ENCODE measurements at places on chromosomes 4 and X.

- DNase-seq = no peak
These were observed 22.2 kb downstream of the JADE1 start for GRCh38 chr4:128831531-128832242.

GRCh38 chrX:10098270-10098713, 58.5 kb upstream of the CLCN4 start:
- no peak for DNase-seq

DNA sequence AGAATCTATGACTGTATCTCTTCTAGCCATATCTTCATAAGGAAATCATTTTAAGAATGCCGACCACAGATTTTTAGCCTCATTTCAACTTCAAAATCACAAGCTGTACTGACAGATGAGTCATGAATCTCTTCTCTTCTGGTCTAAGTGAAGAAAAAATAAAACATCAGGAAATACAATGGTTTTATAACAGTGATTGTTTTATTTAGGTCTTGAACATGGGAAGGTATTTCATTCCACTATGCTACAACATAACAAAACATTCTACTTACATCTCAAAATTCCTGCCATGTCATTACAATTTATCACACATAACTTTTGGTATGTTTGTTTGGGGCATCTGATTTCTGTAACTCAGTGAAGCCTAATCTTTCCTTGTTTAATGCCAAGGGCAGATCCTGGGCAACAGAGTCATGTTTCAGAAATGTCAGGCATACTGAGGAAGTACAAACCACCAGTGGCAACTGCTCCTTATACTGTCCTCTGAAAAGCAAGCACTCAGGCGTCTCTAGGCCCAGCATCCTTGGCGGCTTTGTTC, 325.0 kb downstream of the PDHA2 start:
- no peak for DNase-seq

GRCh38 chr4:77600521-77601451, 4.8 kb upstream of the CXCL13 start:
- DNase-seq = no peak

DNA sequence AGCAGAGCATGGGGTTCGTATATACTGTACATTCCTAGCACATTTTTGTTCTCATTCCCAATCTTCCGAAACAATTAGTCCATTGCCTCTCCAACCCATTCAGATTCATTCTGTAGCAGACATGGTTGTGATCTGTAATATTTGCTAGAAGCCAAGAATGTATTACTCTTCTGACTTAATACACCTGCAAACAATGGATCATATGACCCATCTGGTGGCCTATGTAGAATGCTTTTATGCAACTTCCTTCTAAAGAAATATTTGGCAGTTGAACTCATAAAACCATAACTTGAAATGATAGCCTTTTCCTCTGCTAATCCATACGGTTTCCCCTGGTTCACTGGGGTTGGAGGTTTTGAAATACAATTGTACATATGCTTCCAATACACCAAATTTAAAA, 32.8 kb upstream of the SGMS2 start:
- DNase-seq = no peak

DNA sequence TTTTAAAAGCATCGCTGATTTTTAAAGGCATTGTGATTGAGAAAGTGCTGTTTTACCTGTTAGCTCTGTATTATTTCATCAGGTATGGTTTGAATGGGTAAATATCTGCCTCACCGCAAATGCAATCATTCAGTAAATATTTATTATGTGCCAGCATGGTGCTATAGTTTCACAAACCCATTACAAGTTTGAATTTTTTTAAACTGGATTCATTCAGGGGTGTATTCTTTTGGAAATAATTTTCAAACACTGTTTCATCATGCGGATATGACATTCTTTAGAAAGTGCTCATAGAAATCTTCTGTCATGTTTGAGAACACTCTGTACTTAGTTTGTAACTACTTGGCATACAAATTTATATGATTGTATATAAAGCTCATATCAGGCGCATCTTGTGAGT, 37.2 kb downstream of the LIMCH1 start:
- no peak for DNase-seq

- no peak for DNase-seq
These were observed 330.3 kb downstream of the TRAM1L1 start for GRCh38 chr4:116755051-116755450.

GRCh38 chr4:78417603-78418002, 134.0 kb upstream of the ANXA3 start:
- DNase-seq = no peak

DNA sequence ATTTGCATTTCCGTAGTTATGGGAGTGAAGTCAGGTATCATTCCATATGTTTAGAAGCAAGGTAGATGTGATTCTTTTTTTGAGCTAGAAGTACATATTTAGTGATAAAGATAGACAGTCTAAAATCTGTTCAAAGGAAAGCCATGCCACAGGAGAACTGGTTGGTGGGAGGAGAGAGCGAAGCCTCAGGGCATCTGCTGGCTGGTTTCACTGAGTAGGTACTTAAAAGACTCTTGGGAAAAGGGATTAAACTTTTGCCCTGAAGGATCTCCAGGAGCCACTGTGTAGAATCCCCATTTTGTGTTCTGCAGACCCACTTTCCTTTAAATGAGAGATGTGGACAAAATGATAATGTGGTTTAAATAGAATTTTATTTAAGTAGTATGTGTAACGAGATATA, 89.6 kb downstream of the SHROOM2 start:
- no peak for DNase-seq

GRCh38 chr4:172546782-172547181, 621.8 kb upstream of the GALNT7 start:
- DNase-seq = no peak

DNA sequence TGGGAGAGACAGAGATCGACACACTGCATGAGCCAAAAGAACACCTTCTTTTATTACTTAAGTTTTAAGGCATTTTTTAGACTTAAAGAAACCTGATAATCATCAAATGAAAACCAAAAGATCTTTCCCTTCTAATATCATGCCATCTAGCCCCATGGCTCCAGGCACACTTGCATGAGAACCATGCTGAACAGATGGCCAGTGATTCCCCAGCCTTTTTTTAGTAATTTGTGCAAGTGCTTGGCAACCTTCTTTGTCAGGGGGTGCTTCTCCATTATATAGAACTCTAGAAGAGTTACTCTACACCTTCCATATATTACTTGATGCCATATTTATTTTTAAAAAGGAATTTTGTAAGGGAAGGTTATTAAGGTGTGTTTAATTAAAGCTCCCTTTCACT, 182.2 kb upstream of the TEX13C start:
- DNase-seq = no peak

DNA sequence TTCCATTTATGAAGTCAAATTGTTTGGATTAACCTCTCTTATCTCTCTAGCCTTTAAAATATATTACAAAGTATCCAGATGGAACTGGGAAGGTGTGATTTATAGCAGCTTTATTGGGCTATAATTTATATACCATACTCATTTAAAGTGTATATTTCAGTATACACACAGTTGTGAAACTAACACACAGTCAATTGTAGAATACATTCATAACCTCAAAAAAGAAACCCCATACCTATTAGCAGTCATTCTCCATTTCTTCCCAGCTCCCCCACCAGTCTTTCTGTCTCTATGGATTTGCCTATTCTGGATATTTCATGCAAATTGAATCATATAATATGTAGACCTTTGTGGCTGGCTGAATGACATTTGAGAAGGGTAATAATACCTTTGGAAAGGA, 7.6 kb upstream of the NAP1L5 start:
- DNase-seq = no peak

GRCh38 chr4:148445071-148445859, 3.1 kb upstream of the NR3C2 start:
- no peak for DNase-seq

DNA sequence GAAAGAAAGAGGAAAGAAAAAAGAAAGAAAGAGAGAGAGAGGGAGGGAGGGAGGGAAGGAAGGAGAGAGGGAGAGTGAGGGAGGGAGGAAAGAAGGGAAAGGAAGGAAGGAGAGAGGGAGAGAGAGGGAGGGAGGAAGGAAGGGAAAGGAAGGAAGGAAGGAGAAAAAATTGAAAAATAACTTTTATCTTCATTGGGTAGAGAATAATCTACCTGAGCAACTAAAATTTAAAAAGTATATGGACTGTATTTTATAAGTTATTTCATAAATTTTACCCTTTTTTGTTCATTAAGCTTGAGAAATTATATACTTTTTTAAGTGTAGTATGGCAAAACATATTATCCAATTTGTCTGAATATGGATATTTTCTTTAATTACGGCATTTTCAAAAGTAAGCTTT, 32.0 kb downstream of the ARSJ start:
- DNase-seq = no peak

GRCh38 chr4:121788896-121789295, 12.2 kb upstream of the EXOSC9 start:
- no peak for DNase-seq

DNA sequence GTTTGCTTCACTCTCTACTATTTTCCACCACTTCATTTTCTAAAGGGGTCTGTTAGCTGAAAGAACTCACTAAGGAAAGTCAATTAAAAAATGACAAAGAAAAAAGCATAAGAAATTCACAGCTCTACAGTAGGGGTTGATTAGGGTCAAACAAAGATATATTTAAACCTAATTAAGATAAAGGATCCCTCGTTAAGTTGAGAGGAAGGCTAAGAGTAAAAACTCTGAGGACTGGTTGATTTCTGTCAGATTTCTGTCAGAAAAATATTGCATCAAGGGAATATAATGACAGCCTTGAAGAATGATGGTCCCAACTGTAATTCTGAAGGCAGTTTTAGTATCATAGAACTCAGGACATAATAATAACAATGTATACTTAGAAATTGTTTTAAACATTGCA, 218.0 kb downstream of the QDPR start:
- no peak for DNase-seq

- no peak for DNase-seq
These were observed 15.9 kb downstream of the MID1IP1 start for GRCh38 chrX:38817004-38817703.

GRCh38 chr4:122500852-122501501, 44.5 kb upstream of the IL2 start:
- DNase-seq = no peak

GRCh38 chrX:2608638-2609430, 82.3 kb upstream of the CD99 start:
- DNase-seq = peak; percentile 56

GRCh38 chr4:121877041-121877773, 6.9 kb upstream of the BBS7 start:
- DNase-seq = peak; percentile 18

DNA sequence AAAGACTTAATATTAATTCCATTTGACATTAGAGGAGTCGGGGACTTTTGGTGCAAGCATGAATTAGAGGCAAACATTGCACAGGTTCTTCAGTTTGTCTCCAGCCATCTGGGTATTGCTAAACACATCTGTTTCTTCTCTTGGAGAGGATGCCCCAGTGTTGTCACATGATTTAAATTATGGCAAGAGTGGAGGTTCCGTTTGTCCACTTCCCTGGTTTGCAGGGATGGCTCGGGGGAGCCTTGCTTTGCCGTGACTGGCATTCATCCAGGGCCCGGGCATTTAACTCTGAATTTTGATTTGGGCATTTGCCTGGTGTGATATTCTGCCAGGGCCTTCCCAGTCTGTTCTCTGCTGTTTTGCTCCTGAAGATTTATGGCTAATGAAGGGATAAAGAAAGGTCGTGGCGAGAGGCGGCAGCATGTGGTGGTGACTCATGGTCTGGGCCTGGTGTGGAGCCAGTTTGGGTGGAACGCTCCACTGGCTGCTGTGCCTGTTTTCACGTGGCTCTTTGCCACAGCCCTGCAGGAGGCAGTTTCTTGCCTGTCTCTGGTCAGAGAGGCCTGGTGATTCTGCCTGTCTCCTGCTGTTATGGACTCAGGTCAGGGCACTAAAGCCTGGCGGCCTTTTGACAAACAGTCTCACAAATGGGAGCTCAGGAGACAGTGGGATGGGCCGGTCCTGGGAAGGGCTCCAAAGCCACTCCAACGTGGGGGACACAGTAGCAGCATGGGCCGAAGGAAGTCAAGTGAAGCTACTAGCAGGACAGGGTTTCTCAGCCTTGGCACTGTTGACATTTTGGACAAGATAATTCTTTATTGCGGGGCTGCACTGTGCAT, 99.4 kb upstream of the PGRMC2 start:
- DNase-seq = no peak

DNA sequence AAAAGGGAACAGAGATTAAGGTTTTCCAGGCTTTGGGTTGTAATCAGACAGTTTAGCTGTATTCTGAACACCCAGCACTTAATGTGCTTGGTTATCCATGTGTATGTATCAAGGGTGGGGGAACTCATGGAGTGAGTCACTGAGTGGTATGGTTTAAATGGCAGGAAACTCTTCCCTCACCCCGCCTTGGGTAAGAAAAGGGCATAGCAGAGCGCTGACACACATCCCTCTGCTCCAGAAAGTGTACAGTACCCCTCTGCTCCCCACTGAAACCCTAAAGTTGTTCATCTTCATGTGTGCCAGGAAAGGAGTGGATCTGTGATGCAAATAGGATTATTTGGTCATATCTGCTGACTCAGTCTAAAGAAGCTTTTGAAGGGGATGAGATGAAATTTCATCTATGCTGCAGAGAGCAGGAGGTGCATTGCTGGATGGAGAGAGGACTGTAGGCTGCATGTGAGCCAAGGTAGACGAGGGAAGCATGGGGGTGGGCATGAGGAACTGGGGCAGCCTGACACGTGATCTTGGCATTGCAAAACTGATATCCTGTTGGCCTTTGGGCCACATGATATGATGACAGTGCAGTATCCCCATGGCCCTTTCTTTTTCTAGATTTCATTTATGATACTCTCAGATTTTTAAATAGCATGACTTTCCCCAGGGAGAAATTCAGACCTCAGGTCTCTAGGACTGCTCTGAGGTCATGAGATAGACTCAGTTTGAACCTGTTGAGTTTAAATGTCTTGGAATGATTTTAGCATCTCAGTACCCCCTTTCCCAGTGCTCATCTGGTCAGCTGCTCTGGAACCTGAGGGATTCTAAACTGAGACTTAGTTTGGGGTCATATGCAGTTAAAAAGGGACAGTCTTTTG, 84.8 kb downstream of the TMEM164 start:
- no peak for DNase-seq

- no peak for DNase-seq
These were observed 89.1 kb downstream of the SLC16A2 start for GRCh38 chrX:74510401-74510800.
